Right ventricle myocardium superior (tissue), 1 donor: ENCODE measurements at places on chromosomes 7 and 10. TPM values are rescaled to one million over a fixed set of nuclear protein-coding genes. Genes with fewer than 3 reads are reported as not detected.
A peak's percentile ranks its signal among the peaks of the same experiment; 100 is the strongest.

Gene SOSTDC1
- total RNA-seq, result 0.67 TPM

Gene CTNNA3
- total RNA-seq, result 129 TPM

Gene NPFFR1
- total RNA-seq, result 0.03 TPM

Gene RNF32
- total RNA-seq, result 0.38 TPM

Gene FAM25A
- not detected for total RNA-seq

Gene LRRD1
- total RNA-seq, result not detected

Gene SGPL1
- 11.6 TPM for total RNA-seq

Gene MOGAT3
- not detected for total RNA-seq

Gene STEAP1
- 1.2 TPM for total RNA-seq

Gene TMEM130
- not detected for total RNA-seq

Gene MMRN2
- 33.5 TPM for total RNA-seq

Gene ERVW-1
- total RNA-seq, result not detected

Gene NOS3
- 10.0 TPM for total RNA-seq

Gene EEPD1
- total RNA-seq, result 10.0 TPM

Gene OR9A2
- total RNA-seq, result 0.22 TPM

Gene TBL2
- total RNA-seq, result 10.6 TPM

Gene ITPRID1
- total RNA-seq, result not detected

Gene NKX1-2
- not detected for total RNA-seq

GRCh38 chr7:44849259-44849884 is 1.5 kb upstream of the H2AZ2 start:
- DNase-seq, result no peak

DNA sequence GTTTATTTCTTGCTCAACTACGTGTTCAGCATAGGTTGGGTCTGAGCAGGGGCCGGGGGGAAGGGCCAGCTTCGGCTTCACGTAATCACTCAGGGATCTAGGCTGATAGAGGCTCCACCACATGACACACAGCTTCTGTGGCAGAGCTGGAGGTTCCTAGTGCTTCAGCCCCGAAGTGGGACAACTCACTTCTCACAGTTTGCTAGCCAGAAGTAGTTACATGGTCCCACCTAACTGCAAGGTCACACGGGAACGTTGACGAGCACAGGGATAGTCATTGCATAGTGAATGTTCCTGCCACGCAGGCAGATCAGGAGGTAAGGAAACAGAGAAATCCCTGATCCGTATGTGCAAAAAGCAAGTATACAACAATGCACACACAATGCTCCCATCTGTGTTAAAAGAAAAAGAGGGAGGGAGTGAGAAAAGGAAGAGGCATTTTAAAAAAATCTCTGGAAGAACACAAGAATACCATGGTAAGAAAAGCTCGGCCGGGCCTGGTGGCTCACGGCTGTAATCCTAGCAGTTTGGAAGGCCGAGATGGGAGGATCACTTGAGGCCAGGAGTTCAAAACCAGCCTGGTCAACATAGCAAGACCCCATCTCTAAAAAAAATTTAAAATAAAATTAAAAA is 16.9 kb downstream of the SMURF1 start:
- no peak for DNase-seq

DNA sequence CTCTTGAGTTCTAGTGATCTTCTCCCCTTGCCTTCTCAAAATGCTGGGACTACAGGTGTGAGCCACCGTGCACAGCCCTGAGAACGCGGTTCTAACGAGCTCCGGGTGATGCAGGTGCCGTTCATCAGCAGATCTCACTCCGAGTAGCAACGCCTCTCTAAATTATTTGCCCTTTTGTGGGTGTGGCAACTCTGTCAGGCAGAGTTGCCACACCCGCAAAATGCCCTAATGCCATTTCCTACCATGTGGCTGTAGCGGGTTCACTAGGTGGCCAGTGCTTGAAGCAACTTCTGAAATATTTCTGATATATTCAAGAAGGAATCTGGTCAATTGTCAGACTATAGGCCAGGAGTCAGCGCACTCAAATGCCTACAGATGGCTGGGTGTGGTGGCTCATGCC is 62.9 kb upstream of the NMT2 start:
- DNase-seq, result no peak

GRCh38 chr10:83433705-83434104 is 705.6 kb upstream of the GHITM start:
- no peak for DNase-seq

DNA sequence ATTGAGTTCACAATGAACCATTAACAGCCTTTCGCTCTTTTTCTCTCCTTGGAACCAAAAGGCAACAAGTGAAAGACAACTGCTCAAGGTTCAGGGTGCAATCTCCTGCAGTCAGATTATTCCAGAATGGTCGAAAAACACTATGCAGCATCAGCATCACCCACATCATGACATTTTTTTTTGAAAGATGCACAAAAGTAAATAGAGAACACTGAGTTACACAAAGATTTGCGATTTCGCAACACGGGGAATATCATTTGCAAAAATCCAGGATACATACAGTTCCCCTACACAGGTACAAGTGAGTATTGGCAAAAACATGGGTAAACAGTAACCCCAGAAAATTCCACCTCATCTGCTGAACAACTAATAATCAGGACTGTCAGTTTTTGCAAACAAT is 611.5 kb downstream of the KCNMA1 start:
- no peak for DNase-seq

GRCh38 chr10:4151466-4151865 is 366.5 kb upstream of the KLF6 start:
- DNase-seq, result no peak

- DNase-seq, result peak; percentile 72
Measured at GRCh38 chr7:71015252-71015900, 116.6 kb upstream of the GALNT17 start.

- no peak for DNase-seq
Measured at GRCh38 chr10:131315344-131315743, 3.8 kb upstream of the TCERG1L start.

DNA sequence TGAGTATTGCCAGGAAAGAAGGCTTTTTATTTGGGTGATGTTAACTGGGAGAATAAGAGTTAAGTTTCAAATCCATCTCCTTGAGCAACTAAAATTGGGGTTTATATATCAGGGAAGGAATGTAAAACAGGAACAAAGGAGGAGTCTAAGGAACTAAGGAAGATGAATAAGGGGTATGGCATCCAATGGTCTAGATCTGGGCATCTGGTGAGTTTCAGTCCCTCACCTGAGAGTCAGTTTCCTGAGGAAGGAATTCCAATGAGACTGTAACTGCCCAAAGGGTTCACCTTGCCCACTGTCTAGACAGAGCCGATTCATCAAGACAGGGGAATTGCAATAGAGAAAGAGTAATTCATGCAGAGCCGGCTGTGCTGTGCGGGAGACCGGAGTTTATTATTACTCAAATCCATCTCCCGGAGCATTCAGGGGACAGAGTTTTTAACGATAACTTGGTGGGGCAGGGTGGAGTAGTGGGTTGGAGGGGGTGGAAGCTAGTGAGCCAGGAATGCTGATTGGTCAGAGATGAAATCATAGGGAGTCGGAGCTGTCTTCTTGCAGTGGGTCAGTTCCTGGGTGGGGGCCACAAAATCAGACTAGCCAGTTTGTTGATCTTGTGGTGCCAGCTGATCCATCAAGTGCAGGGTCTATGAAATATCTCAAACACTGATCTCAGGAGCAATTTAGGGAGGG is 188.3 kb upstream of the STK17A start:
- no peak for DNase-seq

- no peak for DNase-seq
Measured at GRCh38 chr10:79031723-79032122, 37.0 kb upstream of the ZMIZ1 start.

GRCh38 chr10:75801121-75801520 is 369.7 kb downstream of the LRMDA start:
- no peak for DNase-seq

DNA sequence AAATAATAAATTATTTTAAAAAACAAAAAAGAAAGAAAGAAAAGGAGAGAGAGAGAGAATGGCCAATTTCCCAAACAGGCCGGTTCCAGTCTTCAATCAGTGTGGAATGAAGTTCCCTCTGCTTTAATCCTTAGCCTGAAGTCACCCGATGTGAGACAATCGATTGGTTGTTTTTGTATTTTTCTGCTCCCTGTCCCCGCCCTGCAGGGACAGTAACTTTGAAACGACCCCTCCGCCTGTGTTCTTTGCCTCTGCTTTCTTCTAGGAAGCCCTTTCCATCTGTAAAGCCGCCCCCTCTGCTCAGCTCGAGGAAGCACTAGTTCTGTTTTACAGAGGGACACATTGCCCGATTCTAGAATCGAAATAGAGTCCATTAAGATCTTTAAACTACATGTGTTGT is 33.4 kb downstream of the FOXL3 start:
- DNase-seq, result no peak

DNA sequence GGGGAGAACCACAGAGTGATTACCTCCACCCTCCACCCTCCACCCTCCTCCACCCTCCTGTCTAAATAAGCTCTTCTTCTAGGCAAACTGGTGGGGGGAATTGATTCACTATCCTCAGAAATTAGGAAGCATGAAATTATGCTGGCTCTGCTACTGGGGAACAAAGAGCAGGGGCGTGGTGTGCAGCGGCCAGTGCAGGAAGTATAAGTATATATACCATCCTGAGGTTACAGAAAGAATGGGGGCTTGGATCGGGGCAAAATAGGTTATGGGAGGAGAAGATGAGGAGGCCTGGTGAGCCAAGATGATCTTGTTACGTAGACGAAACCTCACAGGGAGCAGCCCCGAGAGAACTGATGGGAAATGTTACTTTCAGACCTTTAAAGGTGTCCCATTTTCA is 49.1 kb downstream of the SYPL1 start:
- no peak for DNase-seq

DNA sequence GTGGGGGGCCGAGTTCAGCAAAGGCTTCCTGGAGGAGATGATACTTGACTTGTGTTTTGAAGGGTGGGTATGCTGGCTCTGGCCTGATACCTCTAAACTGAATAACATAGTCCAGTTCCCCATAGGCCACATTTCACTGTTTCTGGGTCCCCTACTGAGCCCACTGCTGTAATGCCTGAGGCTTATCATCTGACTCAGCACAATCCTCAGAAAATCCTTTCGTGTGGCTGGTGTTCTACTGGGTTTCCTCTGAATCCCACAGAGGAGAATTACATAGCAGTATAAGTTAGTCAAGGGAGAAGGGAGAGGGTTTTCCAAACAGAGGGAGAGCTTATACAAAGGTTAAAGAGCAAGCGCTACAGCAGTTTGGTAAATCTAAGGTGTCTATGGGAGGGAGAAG is 2.8 kb upstream of the R3HCC1L start:
- no peak for DNase-seq

DNA sequence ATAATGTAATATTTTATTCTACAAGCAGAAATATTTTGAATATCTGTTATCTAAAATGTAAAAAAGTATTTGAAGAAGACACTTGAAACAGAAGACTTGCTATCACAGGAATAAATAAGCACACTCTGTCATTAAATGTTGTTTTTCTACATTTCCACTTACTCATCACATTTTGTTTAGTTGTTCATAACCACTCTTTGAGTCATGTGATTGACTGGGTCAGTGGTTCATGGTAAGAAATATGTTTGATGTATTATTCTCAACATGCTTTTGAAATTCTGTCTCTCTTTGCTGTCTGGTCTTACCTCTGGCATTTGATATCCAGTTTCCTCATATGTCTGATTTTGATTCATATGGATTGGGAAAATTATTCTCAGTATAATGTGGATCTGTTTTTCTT is 171.8 kb downstream of the SUGCT start:
- no peak for DNase-seq

DNA sequence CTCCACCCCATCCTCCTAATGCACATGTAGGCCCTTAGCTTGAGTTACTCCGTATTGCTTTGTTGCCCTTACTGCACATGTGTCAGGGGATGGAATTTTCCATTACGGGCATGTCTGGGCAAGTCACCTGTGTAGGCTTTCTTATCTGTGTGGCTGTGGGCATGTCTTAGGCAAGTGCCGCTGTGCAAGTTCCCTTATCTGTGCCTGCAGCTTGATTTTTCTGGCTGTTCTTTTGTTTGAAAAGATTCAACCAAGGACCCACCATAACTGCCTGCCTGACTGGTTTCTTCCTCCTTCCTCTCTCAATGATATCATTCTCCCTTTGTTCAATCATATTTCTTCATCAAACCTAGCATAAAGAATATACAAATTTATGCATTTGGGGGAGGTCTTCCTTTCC is 88.5 kb downstream of the AKR1D1 start:
- no peak for DNase-seq

GRCh38 chr10:97643441-97643985 is 3.0 kb downstream of the PI4K2A start:
- no peak for DNase-seq

DNA sequence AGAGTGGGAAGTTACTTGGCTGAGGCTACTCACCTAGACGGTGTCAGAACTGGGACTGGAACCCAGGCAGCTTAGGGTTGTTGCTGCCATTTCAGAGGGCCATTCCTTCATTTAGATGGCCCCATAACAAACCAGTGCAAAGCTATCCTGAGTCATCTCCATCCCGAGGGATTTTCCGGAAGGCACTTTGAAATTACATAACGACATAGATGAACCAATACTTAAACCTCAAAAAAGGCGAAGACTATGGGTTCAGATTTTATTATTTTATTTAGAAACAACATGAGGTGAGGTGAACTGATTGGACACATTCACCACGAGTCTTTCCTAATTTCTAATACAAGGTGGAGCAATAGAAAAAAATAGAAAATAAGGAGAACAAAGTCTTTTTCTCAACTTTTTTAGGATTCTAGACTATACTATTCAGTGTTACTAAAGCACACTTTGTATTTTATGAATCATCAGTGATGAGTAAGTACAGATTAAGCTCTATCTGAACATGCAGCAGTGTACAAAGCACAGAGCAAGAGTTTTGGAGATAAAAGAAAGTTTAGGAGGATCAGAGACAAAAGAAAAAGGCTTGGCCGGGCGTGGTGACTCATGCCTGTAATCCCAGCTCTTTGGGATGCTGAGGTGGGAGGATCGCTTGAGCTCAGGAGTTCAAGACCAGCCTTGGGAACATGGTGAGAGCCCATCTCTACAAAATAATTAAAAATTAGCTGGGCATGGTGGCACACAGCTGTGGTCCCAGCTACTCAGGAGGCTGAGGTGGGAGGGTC is 79.5 kb upstream of the SVIL start:
- no peak for DNase-seq

DNA sequence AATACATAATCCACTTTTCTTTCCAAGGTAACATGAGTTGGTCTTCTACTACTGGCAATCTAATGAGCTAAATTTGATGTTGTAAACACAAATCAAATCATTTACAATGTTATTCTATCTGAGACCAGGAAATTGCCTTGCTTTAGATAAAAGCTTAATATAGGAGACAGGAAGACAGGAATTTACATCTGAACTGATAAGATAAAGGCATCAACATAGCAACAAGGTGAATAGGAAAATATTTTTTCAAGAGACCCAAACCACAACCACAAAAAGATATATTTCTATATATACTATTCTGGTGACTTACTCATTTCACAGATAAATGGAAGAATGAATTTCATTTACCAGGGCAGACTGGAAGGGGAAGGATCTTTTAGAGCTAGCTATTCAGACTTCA is 46.3 kb upstream of the CALCR start:
- DNase-seq, result no peak

- no peak for DNase-seq
Measured at GRCh38 chr10:107546284-107546683, 381.8 kb upstream of the SORCS1 start.

- no peak for DNase-seq
Measured at GRCh38 chr7:3266240-3266639, 34.8 kb upstream of the SDK1 start.

GRCh38 chr7:141072548-141073172 is 1.2 kb upstream of the TMEM178B start:
- DNase-seq, result peak; percentile 74

GRCh38 chr7:759569-759968 is 32.5 kb upstream of the PRKAR1B start:
- DNase-seq, result no peak

GRCh38 chr10:18980089-18980629 is 68.4 kb upstream of the MALRD1 start:
- no peak for DNase-seq

- no peak for DNase-seq
Measured at GRCh38 chr10:103747193-103747865, 108.0 kb downstream of the SH3PXD2A start.
